ENCODE measurements at places on chromosomes 6 and 20. TPM values are rescaled to one million over a fixed set of nuclear protein-coding genes. Genes with fewer than 3 reads are reported as not detected.

The CCR6 gene
- not detected for total RNA-seq

The SLC17A1 gene
- not detected for total RNA-seq

DNA sequence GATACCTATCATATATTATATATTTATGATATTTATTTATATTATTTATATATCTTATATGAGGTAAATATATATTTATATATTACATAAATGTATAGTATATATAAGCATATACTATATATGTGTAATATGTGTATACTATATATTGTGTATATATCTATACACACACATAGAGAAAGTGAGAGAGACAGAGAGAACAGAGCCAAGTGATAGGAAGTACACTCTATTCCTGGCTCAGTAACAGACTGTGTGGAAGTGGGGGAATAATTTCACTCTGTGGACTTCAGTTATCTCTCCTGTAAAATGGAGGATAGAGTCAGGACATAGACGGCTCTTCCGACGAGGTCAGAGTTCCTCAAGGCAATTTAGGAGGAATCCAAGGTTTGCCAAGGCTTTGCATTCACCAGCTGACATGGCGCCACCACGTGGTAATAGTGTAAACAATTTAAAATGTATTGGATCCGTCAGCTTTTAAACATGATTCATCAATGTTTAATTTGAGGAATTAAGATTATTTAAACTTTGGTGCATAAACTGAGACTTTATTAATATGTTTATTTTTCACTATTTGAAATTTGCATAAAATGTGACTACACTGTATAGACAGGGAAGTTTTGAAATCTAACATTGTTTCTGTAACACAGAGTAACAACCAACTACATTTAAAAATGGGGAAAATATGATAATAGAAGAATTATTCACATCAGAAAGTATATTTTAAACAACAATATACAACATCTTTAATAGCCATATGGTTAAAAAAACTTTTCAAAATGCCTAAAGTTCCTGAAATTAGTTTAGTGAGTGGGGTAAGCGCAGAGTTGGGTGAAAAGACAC is 75.4 kb upstream of the TMEM244 start:
- peak; percentile 56 for DNase-seq

- DNase-seq: peak; percentile 41
Measured at GRCh38 chr20:34268851-34269636, 27.8 kb downstream of the ASIP start.

- no peak for DNase-seq
Measured at GRCh38 chr6:139580592-139581484, 206.4 kb upstream of the CITED2 start.

GRCh38 chr6:14286144-14286543 is 168.6 kb downstream of the CD83 start:
- peak; percentile 30 for DNase-seq

DNA sequence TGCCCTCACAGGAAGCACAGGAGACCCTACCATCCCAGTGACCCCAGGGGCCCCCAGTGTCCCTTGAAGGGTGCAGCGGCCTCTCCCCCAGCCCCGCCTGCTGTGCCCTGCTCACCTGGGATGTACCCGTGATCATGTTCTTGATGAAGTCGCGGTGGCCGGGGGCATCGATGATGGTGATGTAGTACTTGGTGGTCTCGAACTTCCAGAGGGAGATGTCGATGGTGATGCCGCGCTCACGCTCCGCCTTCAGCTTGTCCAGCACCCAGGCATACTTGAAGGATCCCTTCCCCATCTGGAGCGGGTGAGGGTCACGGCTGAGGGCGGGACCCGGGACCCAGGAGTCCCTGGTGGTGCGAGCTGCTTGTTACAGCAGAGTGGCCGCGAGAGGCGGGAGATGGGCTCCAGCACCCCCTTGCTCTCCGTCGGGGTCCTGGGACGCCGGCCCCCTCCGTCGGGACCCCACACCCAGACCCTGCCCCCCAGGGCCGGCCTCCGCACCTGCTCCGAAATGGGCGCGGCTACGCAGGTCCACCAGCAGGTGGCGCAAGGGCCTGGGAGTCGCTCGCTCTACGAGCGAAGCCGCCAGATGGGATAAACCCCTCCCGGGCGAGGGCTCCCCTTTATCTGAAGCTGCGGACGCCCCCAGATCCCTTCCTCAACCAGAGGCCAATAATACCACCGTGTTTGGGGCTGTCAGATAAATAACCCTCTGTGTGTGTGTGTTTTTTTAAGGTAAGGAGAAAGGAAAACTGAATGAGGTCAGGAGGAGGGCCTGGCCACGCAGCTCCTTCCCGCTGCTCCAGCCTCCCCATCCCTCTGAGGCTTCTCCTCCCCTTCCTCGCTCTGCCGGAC is 2.9 kb downstream of the EEF1A2 start:
- DNase-seq: peak; percentile 41

Measured in fibroblast of villous mesenchyme (primary cell).